ENCODE measurements at places on chromosomes 5 and 9.
A peak's percentile ranks its signal among the peaks of the same experiment; 100 is the strongest.

GRCh38 chr5:142170254-142170953 is 61.8 kb downstream of the NDFIP1 start:
- DNase-seq, result no peak

DNA sequence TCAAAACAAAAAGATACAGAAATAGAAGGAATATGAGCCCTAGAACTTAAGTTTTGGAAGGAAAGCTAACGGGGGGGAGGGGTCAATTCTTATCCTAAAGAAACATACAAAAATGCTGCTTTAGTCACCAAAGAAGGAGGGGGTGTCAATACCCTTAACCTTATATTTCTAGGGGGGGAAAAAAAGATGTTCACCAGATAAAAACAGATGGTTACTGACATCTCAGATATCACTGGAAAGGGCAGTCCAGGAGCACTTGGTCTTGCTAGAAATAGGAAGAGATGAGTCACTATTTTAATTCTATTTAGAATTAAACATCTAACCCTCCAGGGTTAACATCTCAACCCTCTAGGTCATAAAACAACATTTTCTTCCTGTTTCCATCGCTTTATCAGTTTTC is 1.7 kb downstream of the DIAPH1 start:
- DNase-seq, result no peak

DNA sequence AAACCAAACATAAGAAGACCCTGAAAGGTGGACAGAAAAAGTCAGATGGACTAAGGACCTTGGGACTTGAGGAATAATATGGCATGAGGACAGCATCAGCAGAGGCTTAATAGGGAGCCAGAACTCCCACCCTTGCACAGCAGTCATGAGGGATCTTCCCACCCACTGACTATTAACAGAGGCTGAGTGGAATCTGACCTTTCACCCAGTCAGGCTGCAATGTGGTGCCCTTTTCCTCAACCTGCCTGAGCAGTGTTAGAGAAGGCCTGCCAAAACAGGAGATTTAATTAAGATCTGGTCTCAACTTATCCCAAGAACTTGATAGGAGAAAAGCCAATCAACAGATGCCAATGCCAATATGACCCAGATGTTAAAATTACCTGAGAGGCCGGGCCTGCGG is 481.9 kb downstream of the KDM4C start:
- DNase-seq, result no peak

GRCh38 chr9:135251331-135251761 is 163.9 kb downstream of the OLFM1 start:
- no peak for DNase-seq

- no peak for DNase-seq
Observed at GRCh38 chr9:2144619-2145018, 129.5 kb downstream of the SMARCA2 start.

DNA sequence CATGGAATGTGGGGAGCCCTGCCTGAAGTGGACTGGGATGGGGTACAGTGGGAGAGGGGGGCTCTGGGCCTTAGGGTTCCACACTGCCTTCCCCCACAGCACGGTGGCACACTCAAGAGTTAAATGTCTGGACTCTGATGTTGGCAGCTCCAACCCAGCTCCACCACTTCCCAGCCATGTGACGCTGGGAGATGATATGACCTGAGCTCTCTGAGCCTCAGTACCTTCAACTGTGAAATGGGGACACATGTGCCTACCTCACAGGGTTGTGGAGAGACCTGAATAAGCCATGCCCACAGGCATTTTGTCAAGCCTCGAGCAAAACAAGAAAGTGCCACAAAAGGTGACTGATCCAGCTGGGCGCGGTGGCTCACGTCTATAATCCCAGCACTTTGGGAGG is 3.4 kb upstream of the PDGFRB start:
- DNase-seq, result no peak

DNA sequence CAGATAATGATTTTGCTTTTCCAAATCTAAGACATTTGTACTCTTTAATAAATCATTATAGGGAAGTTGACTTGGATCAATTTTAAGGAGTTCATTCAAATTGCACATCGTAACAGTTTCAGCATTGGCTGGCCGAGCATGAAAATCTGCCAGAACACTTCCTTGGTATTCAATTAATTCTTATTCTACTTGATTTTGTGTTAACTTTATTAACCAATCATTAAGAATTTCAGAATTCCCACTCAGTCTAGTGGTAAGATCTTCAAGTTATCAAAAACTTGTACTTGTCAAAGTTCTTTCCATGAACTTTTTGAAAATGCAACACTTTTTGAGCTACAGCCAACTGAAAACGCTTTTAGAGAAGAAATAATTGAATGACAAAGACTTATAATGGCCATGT is 565.8 kb downstream of the TLE1 start:
- DNase-seq, result no peak

GRCh38 chr5:143456952-143457547 is 53.6 kb upstream of the NR3C1 start:
- DNase-seq, result no peak

DNA sequence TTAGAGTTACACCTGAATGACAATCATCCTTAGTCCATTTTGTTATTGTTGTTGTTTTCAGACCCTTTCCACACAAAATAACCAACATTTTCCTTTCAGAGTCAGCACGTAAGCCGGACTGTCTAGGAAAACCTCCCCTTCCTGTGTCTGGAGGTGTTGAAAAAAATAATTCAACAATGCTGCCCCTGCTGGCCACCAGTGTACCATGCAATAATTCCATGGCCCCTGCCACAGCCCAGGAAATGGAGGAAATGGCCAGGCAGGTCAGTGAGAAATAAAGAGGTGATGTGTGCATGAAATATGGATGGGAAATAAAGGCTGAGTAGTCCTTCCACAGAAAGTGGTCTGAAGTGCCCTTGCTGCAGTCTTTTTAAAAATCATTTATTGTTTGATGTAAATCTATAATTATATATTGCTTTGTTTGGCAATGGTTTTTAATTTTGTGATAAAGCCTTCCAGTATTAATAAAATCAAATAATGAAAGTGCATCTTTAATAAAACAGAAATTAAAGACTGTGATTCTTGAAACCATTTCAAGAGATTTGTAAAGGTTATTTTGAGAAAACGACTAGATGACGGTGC is 152.8 kb upstream of the PAPPA start:
- DNase-seq, result no peak

DNA sequence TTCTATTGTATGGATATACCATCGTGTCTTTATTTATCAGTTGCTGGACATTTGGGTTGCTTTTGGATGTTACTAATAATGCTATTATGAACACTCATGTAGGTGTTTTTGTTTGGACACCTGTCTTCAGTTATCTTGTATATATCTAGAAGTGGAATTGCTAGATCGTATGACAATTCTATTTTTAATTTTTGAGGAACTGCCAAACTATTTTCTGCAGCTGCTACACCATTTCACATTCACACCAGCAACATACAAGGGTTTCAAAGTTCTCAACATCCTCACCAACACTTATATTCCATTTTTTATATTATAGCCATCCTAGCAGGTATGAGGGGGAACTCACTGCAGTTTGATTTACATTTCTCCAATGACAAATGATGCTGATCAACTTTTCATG is 324.6 kb downstream of the CAAP1 start:
- DNase-seq, result no peak

GRCh38 chr5:29796013-29796412 is 1397.5 kb upstream of the CDH6 start:
- DNase-seq, result no peak

- DNase-seq, result no peak
Observed at GRCh38 chr5:68562308-68562707, 346.8 kb downstream of the PIK3R1 start.

- no peak for DNase-seq
Observed at GRCh38 chr9:133852431-133852830, 114.3 kb upstream of the SARDH start.

DNA sequence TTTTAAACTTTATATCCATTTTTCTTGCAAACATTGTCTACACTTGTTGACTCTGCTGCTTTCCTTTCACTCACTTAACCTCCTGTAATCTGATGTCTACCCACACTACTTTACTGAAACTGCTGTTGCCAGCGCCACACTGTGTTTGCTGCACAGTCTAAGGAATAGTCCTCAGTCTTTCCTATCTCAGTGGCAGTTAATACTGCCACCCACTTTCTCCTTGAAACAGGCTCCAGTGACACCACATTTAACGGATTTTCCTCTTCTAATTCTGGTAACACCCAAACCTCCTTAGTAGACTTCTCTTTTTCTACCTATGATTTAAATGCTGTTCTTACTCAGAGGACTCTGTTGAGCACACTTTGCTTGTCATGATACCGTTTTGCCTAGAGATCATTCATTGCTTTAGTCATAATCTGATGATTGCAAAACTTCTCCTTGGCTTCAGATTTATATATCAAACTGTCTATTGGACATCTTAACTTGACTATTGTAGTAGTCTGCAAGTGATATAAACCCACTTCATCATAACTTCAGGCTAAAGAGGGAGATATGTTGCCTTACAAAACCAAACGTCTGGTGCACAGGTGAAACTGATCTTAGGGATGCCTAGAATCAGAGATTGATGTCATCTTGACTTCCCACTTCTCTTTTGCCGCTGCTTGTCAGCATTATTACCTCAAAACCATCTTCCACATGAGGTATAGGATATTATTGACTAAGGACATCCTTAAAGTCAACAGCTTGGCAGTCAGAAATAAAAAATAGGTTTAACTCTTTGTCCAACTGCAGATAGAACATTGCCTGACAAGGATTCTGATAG is 94.1 kb downstream of the CDC42SE2 start:
- peak; percentile 33 for DNase-seq

DNA sequence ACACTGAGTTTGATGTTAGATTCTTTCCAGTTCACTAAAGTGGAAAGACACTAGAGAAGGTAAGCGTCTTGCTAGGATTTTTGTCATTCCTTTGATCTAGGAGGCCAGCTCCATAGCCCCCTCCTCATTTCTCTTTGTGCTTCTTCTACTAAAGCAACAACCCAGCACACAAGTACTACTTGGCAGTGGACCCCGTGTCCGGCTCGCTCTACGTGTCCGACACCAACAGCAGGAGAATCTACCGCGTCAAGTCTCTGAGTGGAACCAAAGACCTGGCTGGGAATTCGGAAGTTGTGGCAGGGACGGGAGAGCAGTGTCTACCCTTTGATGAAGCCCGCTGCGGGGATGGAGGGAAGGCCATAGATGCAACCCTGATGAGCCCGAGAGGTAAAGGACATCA is 76.6 kb upstream of the WWC1 start:
- no peak for DNase-seq

DNA sequence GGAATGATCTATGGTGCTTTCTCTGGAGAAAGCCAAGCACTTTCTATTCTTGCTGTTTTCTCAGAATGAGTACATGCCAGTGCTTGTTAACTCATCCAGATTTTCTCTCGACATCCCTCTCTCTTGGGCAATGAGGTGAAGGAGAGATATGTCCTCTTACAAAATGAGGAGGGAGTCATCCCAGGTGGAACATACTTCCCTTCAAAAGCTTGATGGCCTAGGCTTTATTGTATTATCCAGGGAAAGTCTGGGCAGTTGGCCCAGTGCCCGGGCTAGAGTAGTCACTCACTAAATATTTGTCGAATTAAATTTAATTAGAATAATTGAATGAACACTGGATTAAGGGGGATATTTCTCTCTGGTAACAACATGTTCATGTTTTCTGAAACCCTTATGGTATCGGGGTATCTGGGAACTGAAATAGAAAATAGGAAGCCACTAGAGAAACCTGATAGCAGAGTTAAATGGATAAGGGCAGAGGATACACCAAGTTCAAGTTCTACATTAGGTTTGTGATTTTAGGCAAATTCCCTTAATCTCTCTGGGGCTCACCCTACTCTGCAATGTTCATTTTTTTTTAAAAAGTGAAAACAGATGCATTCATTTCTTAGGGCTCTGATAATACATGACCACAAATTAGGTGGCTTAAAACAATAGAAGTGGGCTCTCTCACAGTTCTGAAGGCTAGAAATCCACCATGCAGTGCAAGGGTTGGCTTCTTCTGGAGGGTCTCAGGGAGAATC is 99.6 kb downstream of the LIFR start:
- DNase-seq, result no peak

- DNase-seq, result no peak
Observed at GRCh38 chr5:74268297-74268696, 372.2 kb downstream of the ENC1 start.

- no peak for DNase-seq
Observed at GRCh38 chr5:131718487-131719014, 78.3 kb downstream of the FNIP1 start.

GRCh38 chr9:126419475-126419874 is 92.8 kb downstream of the MVB12B start:
- DNase-seq, result no peak

- DNase-seq, result no peak
Observed at GRCh38 chr5:89320421-89321277, 437.7 kb upstream of the MEF2C start.

- peak; percentile 31 for DNase-seq
Observed at GRCh38 chr9:90799271-90799852, 2.3 kb upstream of the SYK start.

- no peak for DNase-seq
Observed at GRCh38 chr5:56517011-56517416, 283.9 kb upstream of the ANKRD55 start.

- peak; percentile 33 for DNase-seq
Observed at GRCh38 chr5:76341651-76342334, 61.3 kb upstream of the IQGAP2 start.

GRCh38 chr5:150112201-150113046 is 26.1 kb upstream of the CSF1R start:
- no peak for DNase-seq

- no peak for DNase-seq
Observed at GRCh38 chr5:121945261-121945660, 16.5 kb upstream of the SRFBP1 start.

- DNase-seq, result no peak
Observed at GRCh38 chr5:12277504-12278192, 373.4 kb upstream of the CTNND2 start.

GRCh38 chr9:75487856-75488718 is 399.8 kb downstream of the OSTF1 start:
- no peak for DNase-seq

DNA sequence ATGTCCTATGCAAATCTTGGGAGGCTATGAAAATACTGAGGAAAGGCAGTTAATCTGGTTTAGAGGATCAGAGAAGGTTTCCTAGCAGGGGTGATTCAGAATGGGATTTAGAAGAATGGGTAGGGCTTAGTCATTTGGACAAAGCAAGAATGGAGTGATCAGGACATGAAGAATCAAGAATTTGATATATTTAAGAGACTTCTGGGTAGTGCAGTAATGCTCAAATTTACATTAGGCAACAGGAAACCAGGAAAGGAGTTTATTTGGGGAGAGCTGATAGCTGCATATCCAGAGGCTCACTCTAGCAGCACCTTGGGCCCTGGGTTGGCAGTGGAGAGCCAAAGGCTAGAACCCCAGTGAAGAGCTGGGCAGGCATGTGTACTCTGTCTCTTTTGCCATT is 78.9 kb upstream of the PAPPA start:
- no peak for DNase-seq

Measured in CD4-positive, alpha-beta T cell treated with Interleukin-15 for 1 hour (primary cell).